Stimulated activated CD4-positive, alpha-beta T cell treated with anti-CD3 and anti-CD28 coated beads, Interleukin-15, amount 100 ng/mL, for 48 hours (primary cell): ENCODE measurements at places on chromosomes 11 and 22.

- DNase-seq, result no peak
Measured at GRCh38 chr11:111532365-111532709, 8.2 kb upstream of the LAYN start.

GRCh38 chr22:37148742-37149665 is 712 bp downstream of the IL2RB start:
- no peak for DNase-seq

DNA sequence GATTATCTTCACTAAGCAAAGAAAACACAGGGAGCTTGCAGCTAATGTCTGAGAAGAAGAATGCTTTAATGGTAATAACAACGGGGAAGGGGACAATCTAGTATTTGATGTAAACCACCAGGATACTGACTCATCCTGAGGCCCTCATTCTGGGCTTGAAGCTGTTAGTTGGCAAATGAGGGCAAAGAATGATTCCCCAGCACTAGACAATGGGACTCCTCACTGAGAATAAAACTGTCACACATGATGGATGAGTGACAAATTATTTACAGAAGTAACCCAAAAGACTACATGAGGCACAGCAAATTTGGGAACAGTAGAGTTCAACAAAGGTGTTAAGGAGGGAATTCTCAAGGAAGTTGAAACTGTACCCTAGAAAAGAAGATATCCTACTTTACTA is 76.3 kb downstream of the FAM168A start:
- DNase-seq, result no peak

DNA sequence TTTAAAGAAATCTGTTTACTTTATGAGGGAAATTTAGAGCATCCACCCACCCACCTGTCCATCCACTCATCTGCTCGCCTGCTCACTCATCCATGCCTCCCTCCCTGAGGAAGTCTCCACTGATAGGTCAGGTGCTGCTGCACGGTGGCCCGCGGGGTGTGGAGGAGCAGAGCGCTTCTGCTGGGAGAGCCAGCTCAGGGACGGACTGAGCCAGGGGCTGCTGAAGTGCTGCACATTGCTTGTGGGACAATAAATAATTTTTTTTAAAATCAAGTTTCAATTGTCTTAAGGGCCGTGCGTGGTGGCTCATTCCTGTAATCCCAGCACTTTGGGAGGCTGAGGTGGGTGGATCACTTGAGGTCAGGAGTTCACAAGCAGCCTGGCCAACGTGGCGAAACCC is 148.9 kb downstream of the TBC1D22A start:
- DNase-seq, result no peak

DNA sequence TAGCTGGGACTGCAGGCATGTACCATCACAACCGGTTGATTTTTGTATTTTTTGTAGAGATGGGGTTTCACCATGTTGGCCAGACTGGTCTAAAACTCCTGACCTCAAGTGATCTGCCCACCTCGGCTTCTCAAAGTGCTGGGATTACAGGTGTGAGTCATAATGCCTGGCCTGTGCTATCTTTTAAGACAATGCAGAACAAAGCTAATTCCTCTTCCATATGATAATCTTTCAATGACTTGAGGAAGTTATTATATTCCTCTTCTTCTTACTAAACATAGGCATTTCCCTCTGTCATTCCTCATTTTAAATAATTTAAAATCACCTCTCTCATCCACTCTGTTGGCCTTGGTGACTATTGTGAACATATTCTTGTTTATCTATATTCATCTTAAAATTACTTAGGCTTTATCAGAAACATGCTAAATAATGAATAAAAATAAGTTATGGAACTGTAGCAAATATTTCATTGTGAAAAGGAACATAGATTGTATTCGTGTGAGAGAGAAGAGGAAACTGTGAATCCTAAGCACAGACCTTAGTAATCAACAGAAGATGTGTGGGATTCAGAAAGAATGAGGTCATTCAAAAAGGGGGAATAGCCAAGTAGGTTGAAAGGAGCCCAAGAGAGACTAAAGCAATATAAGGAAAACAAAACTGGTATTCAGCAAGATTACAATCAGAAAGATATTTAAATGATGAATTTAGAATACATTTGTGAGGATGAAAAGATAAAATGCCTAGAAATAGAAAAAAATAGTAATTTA is 269.4 kb downstream of the TTC28 start:
- no peak for DNase-seq

GRCh38 chr22:39283322-39284141 is 35.9 kb downstream of the RPL3 start:
- no peak for DNase-seq

DNA sequence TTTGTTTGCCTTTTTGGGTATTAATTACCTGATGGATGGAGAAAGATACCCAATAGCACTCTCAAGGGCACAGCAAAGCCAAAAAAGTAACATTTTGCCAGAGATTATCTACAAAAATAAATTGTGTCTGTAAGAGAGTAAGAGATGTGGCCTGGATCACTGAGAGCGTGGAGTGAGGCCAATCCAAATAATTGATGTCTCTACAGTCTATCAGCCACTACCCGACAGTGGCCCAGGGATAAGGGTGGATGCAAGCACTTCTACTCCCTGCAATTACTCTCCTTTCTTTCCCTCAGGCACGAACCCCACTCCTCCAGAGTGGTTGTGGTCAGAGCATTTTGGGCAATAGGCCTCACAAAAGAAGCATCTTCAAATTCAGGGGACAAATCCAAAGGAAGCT is 92.3 kb upstream of the ZC3H12C start:
- no peak for DNase-seq

GRCh38 chr11:60592601-60593000 is 77.4 kb downstream of the MS4A13 start:
- DNase-seq, result no peak

DNA sequence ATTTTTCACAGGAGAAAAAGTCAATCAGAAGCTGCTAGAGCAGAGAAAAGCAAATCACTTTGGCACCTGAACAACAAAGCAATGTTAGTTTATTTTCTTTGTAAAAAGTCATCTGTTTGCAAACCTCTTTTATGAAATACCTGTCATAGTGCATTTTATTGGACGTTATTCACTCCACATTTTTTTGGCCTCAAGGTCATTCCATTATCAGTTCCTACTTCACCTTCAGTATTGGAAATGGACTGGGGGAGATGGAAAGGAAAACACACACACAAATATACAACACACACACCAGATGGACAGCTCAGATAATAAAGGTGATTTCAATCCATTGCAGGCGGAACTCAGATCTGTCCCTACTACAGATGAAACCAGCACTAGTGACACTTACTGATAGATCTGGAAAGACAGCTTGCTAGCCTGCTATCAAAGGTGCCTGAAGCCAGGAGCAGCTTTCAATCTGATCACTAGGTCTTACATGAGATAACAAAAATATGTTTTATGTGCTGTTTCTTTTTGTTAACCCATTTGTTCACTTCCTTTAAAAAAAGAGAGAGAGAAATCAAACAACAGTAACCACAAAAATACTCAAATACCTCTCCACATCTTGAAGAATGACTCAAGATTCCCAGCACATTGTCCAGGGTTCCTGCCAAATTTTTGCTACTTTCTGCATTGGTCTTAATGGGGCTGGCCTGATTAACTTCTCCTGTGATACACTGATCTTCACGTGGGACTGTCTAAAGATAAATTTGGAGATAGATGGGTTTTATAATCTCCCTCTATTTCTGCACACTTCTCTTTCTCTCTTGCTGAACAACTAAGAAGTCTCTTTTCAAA is 844.3 kb upstream of the TENM4 start:
- DNase-seq, result no peak

GRCh38 chr11:2748061-2748813 is 48.4 kb upstream of the KCNQ1OT1 start:
- no peak for DNase-seq

- no peak for DNase-seq
Measured at GRCh38 chr11:100932474-100933100, 197.0 kb downstream of the PGR start.

DNA sequence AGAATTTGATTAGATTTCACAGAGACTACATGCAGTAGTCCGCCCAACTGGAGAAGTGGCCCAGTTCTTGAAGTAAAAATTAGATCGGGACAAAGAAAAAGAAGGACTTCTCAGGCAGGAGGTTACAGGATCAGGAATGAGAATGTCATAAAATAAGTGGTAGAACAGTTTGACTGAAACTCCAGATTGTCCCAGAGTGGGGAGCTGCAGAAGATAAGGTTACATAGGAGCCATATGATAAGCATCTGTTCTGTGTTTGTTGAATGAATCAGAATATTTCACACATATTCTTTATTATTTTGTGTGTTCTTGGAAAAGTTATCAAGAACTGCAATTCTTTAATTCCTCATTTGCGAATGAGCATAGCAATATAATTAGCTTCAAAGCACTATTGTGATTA is 210.6 kb downstream of the AASDHPPT start:
- DNase-seq, result no peak

DNA sequence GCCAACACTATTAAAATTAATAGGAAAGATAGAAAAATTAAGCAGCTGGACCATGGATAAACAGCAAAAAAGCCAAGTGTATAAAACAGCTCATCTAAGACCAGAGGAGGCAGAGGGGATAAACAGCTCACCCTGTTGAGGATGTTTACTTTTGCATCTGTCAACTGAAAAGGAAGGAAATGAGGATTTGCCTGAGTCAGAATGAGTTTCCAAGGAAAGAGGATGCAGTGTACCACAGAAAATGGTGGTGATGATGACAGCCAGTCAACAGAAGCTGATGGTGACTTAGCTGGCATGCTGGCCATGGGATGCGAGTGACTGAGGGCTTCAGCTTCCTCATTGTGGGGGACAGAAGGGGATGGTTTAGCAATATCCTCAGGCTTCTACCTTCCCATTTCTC is 183.5 kb downstream of the KIRREL3 start:
- DNase-seq, result no peak

DNA sequence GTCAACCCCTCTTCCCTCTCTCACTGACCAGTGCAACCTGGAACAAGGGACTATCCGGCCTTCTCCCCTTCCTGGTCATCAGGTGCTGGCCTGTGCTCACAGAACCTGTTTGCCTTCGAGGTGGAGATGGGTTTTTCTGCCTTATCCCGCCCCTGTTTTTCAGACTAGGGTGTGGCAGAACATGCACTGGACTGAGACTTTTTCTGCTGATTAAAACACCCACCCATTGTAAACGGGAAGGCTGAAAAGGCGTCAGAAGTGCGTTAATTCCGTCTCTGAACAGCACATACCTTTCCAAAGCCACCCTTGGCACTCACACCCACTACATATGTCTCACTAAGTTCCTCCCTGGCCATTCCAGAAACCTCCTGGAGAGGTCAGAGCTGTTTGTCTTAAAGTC is 4.4 kb upstream of the B3GNT6 start:
- no peak for DNase-seq

GRCh38 chr22:43878079-43878795 is 13.6 kb downstream of the PNPLA5 start:
- no peak for DNase-seq

DNA sequence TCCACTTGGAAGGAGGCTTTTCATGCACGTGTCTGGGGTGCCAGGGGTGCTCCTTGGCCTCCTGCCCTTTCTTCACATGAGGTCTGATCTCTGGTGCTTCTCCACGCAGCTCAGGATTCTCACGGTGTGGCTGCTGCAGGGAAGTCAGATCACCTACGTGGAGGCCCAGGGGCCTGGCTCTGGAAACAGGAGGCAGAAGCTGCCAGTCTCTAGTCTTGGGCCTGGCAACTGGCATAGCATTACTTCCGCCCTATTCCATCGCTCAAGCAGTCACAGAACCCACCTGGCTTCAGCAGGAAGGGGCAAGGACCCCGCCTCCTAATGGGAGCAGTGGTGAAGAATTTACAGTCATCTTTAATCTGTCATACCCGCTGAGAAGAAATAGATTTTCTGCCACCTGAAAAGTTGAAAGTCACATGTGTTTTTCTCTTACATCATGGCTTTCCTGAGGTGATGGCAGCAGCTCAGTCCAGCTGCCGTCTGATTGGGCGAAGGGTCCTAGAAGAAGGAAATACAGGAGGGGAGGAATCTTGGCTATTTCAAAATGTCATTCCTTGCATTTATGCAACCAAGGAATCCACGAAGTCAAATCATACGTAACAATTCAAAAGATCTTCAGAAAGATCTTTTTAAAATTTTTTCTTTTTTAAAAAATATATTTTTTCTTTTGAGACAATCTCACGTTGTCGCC is 50.1 kb upstream of the DKK3 start:
- DNase-seq, result no peak

DNA sequence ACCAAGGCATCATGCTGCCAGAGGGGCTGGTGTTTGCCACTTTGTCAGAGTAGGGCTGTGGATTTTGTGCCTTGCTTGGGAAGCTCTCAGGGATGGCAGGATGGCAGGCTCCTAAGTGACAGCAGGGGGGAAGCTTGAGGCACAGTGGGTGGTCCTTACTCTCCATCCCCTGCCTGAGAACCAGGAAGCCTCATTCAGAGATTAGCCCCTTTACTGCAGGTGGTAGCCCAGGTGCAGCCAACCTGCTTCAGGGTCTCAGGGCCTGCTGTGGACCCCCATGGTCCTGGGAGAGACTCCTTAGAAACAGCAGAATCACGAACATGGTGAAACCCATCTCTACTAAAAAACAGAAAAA is 8.9 kb upstream of the ST3GAL4 start:
- no peak for DNase-seq

DNA sequence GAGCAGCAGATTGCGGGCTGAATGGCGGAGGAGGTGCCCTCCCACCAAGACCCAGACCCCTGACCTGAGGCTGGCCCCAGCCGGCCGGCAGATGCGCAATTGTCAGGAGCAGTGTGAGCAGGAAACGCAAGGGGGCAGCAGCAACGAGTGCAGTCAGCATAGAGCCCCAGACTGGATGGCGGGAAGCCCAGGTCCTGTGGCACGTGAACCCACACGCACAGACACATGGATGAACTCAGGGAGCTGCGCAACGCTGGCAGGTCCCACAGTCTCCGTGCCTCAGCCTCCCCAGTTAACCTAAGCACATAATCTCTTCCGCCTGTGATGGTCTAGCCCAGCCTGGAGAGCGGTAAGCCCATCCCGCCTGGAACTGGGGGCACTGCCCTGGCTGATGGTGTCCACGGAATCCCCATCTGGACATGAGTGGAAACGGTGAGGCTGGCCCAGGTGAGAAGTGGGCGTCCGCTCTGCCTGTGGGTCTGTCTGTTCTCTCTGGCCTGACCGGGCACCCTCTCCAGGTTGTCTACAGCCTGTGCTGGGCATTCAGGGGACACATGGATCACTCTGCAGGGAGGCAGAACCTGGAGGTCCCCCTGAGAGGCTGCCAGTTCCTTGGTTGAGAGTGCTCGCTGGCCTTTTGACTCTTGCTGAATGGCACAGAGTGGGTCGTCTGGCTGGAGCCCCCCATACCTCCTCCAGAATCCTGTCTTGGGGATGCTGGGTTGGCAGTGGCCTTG is 626 bp upstream of the TBX10 start:
- no peak for DNase-seq

- no peak for DNase-seq
Measured at GRCh38 chr11:66715346-66716085, 13.5 kb downstream of the SPTBN2 start.

- DNase-seq, result no peak
Measured at GRCh38 chr22:48436201-48436931, 1391.3 kb downstream of the BRD1 start.

- no peak for DNase-seq
Measured at GRCh38 chr11:66450560-66450959, 11.9 kb upstream of the MRPL11 start.
